ENCODE measurements at places on chromosomes 1 and 21. TPM values are rescaled to one million over a fixed set of nuclear protein-coding genes. Genes with fewer than 3 reads are reported as not detected.

DNA sequence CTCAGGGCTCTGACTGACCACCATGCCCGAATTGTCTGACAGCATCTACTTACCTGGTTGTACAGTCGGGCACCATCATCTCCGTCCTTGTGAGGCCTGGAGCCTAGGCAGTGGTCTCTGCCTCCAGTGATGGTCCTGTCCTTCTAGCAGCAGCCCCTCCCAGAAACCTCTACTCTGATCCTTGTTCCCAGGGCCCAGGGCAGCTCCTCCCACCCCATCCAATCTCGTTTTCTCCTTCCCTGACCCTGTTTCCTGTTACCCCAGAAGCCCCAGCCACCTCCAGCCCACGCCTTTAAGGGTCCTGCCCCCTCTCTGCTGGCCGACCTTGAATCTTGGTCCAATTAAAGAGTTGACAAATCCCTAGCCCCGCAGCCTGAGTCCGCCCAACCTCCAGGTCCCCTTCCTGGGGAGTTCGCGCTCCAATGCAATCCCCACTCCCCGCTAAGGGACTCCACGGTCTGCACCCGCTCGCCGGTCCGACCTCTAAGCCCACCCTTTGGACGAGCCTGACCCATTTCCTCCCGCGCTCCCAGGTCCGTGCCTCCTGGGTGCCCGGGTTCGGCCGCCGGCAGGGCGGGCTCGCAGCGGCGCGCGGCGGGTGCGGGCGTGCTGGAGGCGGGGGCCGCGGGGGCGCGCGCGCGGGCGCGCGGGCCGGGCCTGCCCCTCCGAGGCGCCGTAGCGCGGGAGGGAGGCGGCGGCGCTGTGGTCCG is at the start of gene B4GALT2:
Gene B4GALT2, plus strand, starts transcription at position 660 of the 710 bp plus-strand sequence. CDS start 1,951 bp downstream, outside the sequence.
- no peak for DNase-seq

GRCh38 chr1:109263597-109264378 is 14.4 kb downstream of the CELSR2 start:
- peak; percentile 68 for DNase-seq

- no peak for DNase-seq
Measured at GRCh38 chr1:58802640-58803399, 19.0 kb upstream of the JUN start.

DNA sequence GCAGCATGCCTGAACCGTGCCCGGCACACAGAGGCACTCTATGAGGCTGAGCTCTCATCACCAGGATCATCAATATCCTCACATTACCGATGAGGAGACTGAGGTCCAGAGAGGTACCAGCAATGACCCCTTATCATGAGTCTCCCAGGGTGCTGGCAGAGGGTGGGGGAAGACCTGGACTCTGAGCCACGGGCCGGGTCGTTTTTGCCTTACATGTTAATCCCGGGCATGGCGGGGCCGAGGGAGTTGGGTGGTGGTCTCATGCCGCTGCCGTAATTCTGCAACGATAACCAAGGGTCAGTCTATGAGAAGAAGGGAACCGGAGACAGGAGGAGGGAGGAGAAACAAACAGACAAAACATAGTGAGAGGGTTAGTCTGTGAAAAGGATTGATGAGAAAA is 43.1 kb downstream of the MRPL37 start:
- no peak for DNase-seq

DNA sequence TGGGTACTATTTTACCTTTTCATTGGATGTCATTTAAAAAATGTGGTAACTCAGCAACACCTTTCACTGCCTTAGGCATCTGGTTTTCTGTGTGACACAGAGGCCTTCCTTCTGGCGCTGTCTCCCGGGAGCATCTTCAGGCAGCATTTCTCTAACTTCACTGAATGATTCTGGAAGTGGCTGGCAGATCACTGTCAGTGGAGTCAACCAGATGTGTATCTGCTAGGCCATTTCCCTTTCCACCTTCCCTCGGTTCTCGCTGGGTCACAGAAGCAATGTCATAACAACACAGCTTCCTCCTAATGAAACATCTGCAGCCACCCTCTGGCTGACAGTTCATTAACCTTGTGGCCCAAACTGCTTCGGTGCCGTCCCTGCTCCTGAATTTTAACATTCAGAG is 137.8 kb downstream of the KIF26B start:
- no peak for DNase-seq

- DNase-seq: no peak
Measured at GRCh38 chr1:3712573-3713535, 39.4 kb upstream of the CCDC27 start.

DNA sequence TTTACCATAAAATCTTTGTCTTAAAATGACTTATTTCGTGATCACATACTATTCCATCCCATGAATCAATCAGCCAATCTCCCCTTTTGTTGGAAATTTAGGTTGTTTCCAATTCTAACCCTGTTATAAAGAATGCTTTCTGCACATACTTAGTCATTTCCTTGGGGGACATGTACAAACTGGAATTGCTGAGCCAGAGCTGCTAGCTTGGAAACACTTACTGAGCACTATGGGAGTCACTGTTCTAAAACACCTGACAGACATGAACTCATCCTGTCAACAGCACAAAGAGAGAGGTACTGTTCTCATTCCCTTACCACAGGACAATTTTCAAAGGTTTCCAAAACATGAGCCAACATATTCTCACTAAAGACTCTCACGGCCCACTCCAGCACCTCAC is 32.1 kb downstream of the AK2 start:
- no peak for DNase-seq

DNA sequence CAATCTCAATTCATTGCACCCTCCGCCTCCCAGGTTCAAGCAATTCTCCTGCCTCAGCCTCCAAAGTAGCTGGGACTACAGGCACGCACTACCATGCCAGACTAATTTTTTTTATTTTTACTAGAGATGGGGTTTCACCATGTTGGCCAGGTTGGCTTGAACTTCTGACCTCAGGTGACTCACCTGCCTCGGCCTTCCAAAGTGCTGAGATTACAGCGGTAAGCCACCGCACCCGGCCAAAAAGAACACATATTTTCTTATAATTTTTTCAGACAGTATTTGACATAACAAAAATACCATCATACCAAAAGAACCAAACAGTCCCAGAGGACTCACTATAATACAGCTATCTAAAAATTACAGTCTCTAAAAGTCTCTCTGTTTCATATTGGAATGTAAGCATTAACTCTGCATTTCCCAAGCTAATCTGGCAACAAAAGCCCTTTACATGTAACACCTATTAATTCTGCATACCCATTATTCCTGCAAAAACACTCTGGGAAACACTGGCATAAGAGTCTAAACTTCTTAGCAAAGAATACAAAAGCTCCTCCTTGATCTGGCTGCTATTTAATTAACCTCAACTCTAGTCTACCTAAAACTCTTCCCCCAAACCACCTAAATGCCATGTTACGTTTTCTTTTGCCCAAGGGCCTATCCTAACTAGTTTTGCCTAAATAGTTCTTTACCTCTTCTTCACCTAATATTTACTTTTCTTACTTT is 26.9 kb downstream of the WDR26 start:
- DNase-seq: no peak

- DNase-seq: no peak
Measured at GRCh38 chr1:154957091-154957657, 1.3 kb upstream of the PBXIP1 start.

DNA sequence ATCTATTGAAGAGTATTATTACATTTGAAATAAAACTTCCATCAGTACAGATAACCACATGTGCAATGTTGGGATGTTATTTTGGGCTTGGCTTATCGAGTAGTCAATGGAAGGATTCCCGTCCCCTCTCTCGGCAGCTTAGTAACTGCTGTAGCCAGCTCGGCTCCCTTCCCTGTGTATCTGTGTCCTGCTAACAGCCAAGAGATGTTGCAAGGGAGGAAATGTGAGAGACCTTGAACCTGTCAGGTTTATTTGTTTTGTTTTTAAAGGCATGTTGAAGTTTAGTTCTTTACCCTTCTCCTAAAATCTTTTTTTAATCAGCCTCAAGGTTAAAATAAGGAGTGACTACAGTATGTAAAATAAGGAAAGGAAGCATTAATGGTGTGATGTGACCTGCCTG is 13.6 kb upstream of the TARS2 start:
- DNase-seq: no peak

- DNase-seq: no peak
Measured at GRCh38 chr1:156098784-156099183, 15.7 kb upstream of the LMNA start.

DNA sequence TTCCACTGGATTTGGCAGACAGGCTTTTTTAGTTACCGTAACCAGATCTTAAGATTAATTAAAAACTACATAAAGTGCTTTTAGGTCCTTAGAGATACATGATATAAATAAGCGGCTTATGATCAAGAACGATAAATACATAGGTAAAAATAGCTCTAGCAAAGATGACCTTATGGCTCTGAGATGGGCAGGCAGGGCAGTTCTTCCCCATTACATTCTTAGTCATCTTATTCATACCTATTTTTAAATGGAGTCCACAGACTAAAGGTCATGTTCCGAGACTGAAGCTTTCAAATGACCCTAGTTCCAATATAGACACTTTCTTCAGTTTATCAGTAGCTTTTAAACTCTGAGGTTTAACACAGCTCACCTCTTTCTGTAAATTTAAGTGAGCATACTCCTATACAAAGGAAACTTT is 4.3 kb downstream of the MCL1 start:
- no peak for DNase-seq

DNA sequence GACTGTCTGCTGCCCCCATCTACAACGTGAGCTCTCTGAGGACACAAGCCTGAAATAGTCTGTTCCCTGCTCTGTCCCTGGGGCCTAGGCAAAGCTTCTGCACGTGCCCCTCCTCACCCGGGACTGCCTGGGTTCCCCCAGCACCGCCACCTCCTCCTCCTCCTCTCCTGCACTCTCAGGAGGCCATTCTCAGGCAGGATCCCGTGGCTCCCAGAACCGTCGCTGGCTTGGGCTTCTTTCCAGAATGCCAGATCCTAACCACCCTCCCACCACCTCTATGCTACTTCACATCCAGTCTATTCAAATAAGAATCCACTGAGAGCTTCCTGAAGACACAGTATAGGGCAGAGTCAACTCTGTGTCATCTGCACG is 11.2 kb downstream of the NPHP4 start:
- DNase-seq: no peak

- no peak for DNase-seq
Measured at GRCh38 chr1:178294654-178295053, 200.8 kb downstream of the RASAL2 start.

DNA sequence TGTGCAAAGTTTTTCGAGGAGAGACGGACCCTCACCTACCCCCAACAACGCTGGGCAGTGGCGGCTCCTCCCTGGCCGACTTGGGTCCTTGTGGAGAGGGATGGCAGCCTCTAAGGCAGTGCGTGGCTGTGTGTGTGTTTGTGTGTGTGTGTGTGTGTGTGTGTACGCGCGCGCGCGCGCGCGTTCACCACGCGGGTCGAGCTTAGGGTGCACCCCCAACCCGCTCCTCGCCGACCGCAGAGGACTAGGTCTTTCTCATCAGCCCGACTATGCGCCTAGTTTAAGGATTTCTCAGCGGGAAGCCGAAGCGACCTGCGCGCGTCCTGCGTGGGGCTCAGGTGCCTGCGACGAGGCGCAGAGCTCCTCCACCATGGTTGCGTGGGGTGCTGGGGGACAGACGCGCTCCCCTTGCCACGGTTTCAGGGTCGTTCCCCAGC is 940 bp downstream of the SOX13 start:
- no peak for DNase-seq

DNA sequence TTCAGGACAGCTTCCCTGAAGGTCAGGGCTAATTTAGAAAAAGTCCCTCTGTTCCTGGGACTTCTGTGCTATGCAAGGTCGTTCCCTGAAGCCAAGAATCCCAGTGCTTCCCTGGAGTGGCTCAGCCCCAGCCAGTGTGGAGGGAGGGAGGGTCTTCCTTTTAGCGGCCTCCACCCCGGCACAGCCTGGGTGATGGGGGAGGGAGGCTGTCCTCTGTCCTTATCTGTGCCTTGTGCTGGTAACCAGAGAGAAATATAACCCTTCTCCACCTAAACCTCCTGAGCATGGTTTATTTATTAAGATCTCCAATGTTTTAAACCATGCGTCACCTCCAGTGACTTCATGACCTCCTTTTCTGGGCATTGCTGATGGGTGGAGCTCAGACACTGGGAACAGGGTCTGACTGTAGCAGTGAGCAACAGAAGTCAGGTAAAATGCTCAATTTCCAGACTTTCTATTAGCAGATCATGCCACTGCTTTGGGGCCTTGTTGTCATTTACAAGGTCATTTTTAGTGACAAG is 157.1 kb downstream of the DSCAM start:
- DNase-seq: no peak

DNA sequence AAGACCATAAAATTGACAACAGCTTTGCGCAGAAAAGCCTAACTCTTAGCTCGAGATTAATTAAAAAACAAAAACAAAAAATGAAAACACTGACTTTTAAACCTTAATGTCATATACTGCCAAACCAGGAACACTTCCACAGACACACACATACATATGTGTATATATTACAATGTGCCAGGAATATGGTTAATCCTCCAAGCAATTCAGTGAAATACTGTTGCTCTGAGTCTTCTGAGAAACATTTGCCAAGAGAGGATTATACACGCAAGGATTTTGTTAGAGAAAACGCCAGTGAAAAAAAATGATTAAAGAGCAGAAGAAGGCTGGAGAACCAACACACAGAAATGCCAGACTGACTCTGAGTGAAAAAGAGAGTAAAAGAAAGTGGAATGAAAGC is 116.7 kb upstream of the CHRM3 start:
- no peak for DNase-seq

GRCh38 chr1:113552244-113552643 is 161.9 kb downstream of the MAGI3 start:
- DNase-seq: no peak

GRCh38 chr1:110312188-110313121 is 26.7 kb upstream of the RBM15 start:
- peak; percentile 60 for DNase-seq

GRCh38 chr1:9440763-9441194 is 98.5 kb upstream of the SLC25A33 start:
- DNase-seq: no peak

DNA sequence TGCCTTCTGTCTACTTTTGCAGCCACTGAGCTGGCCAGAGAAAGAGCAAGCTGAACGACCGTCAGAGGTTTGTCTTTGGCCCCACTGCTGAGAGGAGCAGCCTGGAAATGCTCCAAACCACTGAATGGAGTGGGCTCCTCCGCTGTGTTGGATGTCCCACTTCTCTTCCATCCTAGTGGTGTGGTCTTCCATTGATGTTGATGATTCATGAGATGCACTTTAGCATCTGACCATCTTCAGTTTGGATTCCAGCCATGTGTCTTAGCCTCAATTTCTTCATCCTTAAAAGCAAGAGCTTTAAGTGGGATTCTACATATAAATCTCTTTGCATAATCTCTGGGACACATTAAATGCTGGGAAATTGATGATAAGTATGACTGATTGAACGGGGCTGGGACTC is 276.9 kb downstream of the SIPA1L2 start:
- no peak for DNase-seq

The TDRD5 gene
- total RNA-seq: not detected

The LDLRAD1 gene
- not detected for total RNA-seq

The DMRTA2 gene
- total RNA-seq: not detected

The TTLL10 gene
- 0.41 TPM for total RNA-seq

The FCRL5 gene
- total RNA-seq: 0.66 TPM

The ITLN2 gene
- not detected for total RNA-seq

The PRSS38 gene
- not detected for total RNA-seq

The SPRR2F gene
- not detected for total RNA-seq

The RUNX3 gene
- total RNA-seq: 142 TPM

Data from T-cell (primary cell).